Gastrocnemius medialis (tissue), 4 donors: ENCODE measurements at places on chromosomes 2 and 18. TPM values are rescaled to one million over a fixed set of nuclear protein-coding genes. Genes with fewer than 3 reads are reported as not detected.

GRCh38 chr2:238879043-238879442 lies 31.2 kb downstream of the TWIST2 start:
- no peak for DNase-seq
- no peak overlapping the region for H3K27ac ChIP-seq
- H3K36me3 ChIP-seq, result no peaks in the 10 kb centered on the region

DNA sequence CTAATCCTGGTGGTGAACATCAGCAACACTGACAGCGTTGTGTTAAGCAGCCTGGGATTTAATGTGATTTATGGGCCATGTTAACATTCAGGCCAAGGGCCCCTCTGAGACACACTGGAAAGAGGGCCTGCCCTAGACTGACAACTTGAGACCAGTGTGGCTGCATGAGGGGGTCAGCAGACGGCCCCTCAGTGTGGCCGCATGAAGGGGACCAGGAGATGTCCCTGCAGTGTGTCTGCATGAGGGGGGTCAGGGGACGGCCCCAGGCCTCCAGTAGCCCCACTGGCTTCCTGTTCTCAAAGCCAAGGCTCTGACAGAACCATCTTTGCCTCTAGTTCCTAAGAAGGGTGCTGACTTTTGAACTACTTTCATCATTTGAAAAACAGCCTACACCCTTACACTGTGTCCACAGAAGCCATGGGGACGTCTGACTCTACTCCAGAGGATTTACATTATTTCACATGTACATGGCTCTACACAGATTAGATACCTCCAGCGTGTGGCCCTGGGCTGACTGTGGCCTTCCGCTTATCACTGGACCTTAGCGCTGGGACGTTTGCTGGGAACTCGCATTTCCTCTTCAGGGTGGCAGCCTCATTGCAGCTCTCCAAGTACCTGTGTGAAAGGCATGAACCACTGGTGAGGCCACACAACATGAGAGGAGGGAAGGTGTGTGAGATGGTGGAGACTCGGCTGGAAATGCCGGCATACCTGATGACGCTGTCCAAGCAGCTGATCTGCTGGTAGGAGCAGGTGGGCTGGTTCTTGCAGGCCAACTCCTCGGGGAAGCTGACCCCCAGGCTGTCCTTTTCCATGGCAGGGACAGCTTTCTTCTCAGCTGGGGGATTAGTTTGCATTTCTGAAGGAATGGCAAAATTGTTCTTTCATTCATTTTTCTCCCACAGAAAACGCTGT lies 18.2 kb upstream of the HES6 start:
- peaks cover 10% of the 10 kb centered on the region for H3K36me3 ChIP-seq
- H3K4me3 ChIP-seq, result no peak overlapping the region
- no peaks in the 10 kb centered on the region for H3K27me3 ChIP-seq
- no peak overlapping the region for H3K27ac ChIP-seq
- no peak for DNase-seq
- peaks cover 8% of the 10 kb centered on the region for H3K4me1 ChIP-seq

DNA sequence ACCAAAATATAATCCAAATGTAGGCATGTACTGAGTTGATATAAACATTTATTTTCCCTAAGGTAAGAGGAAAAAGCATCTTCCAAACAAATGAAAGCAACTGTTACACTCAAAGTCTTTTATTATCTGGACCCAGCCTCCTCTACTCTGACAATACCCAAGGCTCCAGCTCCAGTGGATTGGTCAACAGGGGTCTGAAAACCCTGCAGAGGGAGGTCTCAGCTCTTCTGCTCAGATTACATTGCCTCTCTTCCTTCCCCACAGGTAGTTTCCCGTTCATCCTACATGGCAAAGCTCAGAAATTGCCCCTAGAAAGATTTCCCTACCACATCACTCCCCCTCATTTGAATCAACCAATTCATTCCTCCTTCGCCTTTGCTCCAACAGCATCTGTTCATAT lies 457.0 kb downstream of the METTL4 start:
- H3K4me3 ChIP-seq, result no peak overlapping the region
- H3K27ac ChIP-seq, result no peak overlapping the region
- H3K27me3 ChIP-seq, result no peaks in the 10 kb centered on the region
- no peaks in the 10 kb centered on the region for H3K36me3 ChIP-seq
- H3K4me1 ChIP-seq, result no peaks in the 10 kb centered on the region
- DNase-seq, result no peak

- DNase-seq, result no peak
- H3K36me3 ChIP-seq, result no peaks in the 10 kb centered on the region
- no peaks in the 10 kb centered on the region for H3K4me1 ChIP-seq
- no peak overlapping the region for H3K4me3 ChIP-seq
- H3K27me3 ChIP-seq, result no peaks in the 10 kb centered on the region
These were observed 135.7 kb downstream of the ASB1 start for GRCh38 chr2:238562446-238562845.

DNA sequence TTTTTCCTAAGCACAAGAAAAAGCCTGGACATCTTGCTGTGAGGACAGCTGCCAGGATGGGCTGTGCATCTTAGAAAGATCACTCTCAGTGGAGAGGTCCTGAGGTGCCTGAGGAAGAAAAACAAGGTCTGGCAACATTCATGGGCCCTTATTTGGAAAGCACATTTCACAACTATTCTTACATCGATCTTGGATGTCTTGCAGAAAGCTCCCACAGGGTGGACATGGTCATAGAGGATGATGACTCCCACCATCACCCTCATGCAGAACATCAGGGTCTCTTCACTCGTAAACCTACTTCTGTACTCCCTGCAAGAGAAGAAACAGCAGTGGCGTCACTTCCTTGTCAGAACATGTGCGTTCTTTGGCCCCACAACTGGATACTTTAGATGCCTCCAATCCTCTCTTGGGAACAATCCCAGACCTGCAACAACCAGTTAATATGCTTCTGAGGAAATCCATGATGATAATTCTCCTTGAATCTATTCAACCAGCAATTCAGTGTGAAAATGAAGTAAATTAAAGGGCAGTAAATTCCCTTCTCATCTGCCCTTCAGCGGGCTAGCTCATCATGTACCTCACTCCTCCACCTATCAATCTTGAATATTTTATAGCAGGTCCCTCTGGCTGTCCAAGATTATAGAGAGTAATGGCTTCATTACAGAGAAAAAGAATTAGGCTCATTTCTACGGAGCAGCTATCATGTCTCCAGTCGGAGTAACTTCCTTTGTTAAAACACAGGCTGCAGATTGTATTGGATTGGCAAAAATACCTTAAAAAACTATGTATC lies 106.2 kb downstream of the CYRIA start:
- no peaks in the 10 kb centered on the region for H3K4me1 ChIP-seq
- DNase-seq, result no peak
- no peaks in the 10 kb centered on the region for H3K27me3 ChIP-seq
- H3K27ac ChIP-seq, result no peak overlapping the region
- peaks cover 40% of the 10 kb centered on the region for H3K36me3 ChIP-seq

The OXER1 gene
- not detected for total RNA-seq

The PUM2 gene
- total RNA-seq, result 26.0 TPM

The HOXD12 gene
- not detected for total RNA-seq
